ENCODE measurements at places on chromosomes 3 and 15.

GRCh38 chr3:130395916-130396315, 50.4 kb downstream of the COL6A5 start:
- no peak for DNase-seq

- no peak for DNase-seq
These were observed 13.2 kb upstream of the STAB1 start for GRCh38 chr3:52481819-52482521.

DNA sequence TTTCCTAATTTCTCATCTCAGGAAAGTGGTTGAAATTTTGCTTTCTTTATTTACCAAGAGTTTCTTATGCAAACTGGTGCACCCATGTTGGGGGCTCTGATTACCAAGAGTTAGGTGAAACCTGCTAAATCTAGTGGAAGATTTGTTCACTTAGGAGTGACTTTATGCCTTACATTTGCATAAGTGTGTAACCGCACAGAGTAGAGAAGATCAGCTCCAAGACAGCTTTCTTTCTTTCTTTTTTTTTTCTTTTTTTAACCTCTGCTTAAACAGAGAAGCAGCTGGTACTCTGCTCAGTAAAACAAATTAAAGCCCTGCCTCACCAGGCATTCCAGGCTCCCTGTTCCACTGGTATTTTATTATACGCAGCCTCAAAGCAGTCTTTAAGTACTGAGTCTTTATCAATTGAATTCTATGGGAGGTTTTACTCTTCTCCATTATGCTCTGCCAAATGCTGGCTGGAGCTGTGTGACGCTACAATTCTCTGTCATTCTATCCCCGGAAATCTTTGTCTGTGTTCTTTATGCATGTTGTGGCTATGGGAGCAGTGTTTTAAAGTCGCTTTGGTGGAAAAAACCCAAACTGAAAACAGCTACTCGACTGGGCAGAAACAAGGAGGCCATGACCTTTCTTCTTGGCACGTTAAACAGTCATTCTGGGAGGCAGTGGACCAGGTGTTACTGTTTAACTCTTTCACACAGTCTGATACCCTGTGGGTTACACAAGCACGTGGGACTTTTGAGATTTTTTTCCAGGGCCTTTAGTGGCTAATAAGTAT, 55.2 kb upstream of the GBE1 start:
- no peak for DNase-seq

DNA sequence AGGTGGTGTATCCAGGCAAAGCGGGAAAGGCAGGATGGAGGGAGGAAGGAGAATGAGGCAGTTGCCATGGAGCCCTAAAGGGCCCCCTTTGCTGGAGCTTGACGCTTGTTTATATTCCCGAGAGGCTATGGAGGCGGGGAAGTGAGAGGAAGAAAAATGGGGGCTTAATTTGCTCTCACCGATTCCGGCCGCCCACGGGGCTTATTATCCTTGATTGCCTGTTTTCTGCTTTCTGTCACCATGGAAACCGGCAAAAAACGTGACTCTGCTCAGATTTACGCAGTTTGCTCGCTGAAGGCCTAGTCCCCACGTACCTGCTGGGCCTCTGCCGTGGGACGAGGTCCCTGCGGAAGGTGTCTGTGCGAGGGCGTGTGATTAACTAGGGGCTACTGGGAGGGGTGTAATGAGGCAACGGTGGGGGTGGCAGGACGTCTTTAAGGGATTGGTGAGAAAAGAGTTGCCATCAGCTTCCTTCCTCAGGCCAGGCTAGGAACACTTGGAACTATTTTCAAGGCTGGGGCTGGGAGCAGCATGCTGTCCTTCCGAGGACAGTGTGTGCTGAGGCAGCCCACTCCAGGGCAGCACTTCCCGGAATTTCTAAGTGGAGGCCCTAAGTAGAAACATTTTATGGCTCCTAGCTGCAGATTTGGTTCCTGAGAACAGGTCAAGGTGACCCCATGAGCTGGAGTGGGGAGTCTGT, 110.8 kb upstream of the NDN start:
- DNase-seq: no peak

GRCh38 chr3:171873580-171873979, 30.4 kb downstream of the TMEM212 start:
- no peak for DNase-seq

- DNase-seq: no peak
These were observed 991.8 kb downstream of the GBE1 start for GRCh38 chr3:80769683-80770082.

DNA sequence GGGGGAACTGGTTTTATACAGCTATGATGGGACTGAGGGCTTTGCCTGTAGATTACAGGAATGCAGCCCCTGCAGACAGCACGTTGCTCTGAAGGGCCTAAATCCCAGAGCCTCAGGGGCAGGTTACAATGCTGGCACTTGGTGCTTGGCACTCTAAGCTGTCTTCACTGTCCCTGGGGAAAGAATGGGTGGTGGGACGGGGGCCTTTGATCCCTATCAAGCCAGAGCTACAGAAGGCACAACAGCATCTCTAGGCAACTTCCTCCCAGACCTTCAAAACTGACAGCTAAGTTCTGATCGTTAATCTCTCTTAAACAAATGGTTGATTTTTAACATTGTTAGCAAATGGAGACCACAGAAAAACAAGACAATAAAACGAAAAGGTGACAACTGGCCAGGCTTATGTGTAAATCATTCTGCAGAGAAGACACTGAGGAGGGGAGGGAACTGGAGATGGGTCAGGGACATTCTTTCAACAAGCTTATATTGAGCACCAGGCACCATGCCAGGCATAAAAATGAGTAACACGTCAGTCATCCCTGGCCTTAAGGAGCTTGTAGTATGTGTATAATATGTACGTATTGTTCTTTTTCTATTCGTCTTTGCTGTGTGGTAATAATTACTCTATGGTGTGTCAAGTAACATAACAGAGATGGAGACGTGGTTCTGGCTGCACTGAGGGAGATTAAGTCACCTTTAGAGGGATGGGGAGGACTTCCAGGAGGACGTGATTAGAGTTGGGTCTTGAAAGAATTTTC, 49.1 kb downstream of the CA12 start:
- DNase-seq: no peak

DNA sequence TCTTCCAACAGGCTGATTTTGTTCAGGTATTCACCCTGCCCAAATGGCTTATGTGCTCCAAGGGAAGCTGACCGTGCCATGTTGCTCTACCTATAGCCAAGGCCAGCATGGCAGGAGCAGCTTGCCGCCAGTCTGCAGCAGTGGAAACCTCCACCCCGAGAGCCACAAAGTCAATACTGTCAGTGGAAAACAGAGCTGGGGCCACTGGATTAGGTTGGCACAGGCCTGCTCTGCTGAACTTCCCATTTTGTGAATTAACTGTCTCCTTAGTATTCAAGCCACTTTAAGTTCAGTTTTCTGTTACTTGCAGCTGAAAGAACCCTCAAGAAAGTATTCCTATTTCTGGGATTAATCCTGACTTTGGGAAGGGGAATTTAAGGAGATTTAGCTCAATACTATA, 63.8 kb upstream of the XCR1 start:
- no peak for DNase-seq

DNA sequence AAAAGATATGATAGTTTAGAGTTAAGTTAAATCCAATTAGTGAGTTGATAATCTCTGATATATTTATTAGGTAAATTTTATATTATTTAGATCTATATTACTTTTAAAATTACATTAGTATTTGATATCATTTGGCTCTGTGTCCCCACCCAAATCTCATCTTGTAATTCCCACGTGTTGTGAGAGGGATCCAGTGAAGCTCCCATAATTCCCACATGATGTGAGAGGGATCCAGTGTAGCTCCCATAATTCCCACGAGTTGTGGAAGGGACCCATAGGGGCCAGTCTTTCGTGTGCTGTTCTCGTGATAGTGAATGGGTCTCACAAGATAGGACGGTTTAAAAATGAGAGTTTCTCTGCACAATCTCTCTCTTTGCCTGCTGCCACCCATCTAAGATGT, 1183.6 kb downstream of the NSUN3 start:
- DNase-seq: no peak

GRCh38 chr3:127597020-127597771, 1.0 kb upstream of the MCM2 start:
- no peak for DNase-seq

DNA sequence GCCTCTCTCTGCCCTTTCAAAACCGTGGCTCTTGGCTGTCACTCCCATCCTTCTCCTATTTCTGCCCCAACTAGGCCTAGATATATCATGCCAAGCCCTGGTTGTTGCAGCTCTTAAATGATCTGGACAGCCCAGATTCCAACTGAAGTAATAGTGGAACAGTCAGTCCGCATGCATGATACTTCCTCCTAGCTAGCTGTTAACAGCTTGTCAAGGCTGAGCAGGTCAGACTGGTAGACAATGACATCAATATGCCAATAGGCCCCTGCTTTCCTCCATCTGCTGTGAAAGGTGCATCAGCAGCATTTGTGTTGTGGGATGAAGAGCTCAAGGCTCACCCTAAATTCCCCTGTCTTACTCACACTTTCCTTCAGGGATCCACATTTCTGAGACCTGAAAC, 527.7 kb upstream of the TGFBR2 start:
- no peak for DNase-seq

GRCh38 chr3:137347132-137347531, 389.3 kb downstream of the IL20RB start:
- no peak for DNase-seq

- no peak for DNase-seq
These were observed 33.2 kb upstream of the SPPL2A start for GRCh38 chr15:50798684-50799083.

DNA sequence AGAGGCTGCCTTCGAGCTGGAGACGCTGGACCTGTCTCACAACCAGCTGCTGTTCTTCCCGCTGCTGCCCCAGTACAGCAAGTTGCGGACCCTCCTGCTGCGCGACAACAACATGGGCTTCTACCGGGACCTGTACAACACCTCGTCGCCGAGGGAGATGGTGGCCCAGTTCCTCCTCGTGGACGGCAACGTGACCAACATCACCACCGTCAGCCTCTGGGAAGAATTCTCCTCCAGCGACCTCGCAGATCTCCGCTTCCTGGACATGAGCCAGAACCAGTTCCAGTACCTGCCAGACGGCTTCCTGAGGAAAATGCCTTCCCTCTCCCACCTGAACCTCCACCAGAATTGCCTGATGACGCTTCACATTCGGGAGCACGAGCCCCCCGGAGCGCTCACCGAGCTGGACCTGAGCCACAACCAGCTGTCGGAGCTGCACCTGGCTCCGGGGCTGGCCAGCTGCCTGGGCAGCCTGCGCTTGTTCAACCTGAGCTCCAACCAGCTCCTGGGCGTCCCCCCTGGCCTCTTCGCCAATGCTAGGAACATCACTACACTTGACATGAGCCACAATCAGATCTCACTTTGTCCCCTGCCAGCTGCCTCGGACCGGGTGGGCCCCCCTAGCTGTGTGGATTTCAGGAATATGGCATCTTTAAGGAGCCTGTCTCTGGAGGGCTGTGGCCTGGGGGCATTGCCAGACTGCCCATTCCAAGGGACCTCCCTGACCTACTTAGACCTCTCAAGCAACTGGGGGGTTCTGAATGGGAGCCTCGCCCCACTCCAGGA, 21.1 kb downstream of the NRROS start:
- DNase-seq: no peak

DNA sequence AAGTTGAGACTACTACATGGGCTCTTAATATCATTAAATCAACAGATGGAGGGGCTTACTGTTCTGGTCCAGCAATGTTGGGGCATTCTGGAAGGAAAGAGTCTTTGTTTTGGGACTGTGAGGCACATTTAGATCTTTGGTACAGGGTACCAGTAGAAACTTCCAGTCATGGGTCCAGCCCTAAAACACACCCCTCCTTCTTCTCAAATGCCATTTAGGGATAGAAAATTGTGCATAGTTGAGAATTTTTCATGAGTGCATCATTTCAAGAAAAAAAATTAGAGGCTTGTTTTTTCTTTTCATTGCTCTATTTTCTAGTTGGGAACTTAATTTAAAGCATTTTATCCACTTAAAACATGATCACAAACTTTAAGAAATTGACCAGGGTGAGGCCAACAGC, 4.1 kb upstream of the RTP1 start:
- DNase-seq: no peak

- DNase-seq: no peak
These were observed 575 bp upstream of the PCYT1A start for GRCh38 chr3:196288141-196288460.

- no peak for DNase-seq
These were observed 24.8 kb downstream of the KPNA4 start for GRCh38 chr3:160540551-160540950.

DNA sequence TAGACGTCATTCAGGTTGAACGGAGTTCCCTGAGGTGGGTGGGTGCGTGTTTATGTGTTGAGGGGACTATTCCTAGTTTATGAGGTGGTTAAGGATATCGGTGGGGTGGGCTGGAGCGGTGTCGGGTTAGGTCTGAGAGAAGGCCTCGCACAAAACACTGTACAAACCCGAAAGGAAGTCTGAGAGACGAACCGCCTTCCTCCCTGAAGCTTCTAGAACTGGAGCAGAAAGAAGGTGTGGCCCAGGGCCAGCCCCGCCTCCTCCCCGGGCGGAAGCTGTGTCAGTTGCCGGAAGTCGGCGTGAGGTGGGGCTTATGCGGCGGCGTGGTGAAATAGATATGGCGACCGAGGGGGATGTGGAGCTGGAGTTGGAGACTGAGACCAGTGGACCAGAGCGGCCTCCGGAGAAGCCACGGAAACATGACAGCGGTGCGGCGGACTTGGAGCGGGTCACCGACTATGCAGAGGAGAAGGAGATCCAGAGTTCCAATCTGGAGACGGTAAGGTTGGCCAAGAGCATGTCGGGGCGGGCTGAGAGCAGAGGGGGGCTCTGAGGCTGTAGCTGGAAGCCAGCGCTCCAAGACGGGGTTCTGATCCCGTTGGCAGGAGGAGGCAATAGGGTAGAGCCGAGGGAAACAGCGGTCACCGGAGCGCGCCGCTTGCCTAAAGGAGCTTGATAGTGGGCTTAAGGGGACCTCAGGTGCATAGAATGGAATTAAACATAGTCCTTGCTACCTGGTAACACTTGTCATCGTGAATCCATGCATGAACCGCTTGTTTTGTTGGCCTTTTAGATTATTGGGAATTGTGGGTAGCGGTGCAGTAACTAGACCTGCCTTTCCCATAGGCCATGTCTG, at the start of gene HYPK:
HYPK (plus strand) TSS at position 314 of the 856 bp plus-strand sequence; CDS start at position 338, 24 bp downstream.
- peak; percentile 85 for DNase-seq

- DNase-seq: no peak
These were observed 49.7 kb downstream of the KLHL25 start for GRCh38 chr15:85745023-85745422.

DNA sequence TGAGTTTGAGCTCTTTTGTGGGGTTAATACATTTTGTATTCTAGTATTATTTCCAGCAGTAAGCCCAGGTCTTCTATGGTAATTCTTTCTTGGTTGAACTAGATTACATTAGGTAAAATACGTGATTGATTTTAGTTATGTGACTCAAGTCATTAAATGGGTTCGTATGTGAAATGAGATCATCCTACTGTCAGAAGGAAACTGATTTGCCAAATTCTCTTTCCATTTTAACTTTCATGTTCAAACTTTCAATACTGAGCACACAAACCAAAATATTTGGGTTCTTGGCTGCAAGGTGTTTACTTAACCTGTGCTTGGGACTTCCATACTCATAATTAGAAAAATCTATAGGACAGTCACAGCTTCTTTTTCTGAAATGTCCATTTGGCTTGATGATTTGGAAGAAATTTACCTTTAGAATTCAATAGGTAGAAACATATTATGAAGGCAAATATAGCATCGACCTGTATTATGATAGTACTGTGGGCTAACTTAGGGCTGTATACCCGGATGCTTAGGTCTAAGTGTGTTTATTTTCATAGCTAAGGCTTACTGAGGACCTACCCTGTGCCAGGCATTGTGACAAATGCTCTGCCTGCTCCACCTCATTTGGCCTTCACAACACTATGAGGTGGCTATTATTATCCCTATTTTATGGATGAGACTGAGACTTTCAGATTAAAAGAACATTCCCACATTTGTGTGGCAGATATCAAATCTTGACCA, 631.8 kb upstream of the GRM7 start:
- no peak for DNase-seq

Measured in hippocampal formation (tissue), 2 donors.